ENCODE measurements at places on chromosomes 16 and 17. TPM values are rescaled to one million over a fixed set of nuclear protein-coding genes. Genes with fewer than 3 reads are reported as not detected.

Gene TAOK1
- 54.3 TPM for total RNA-seq

- H3K4me1 ChIP-seq, result no peaks in the 10 kb centered on the region
- peaks cover 28% of the 10 kb centered on the region for H3K27me3 ChIP-seq
- no peak for DNase-seq
- no peak overlapping the region for H3K27ac ChIP-seq
- no peak overlapping the region for H3K4me3 ChIP-seq
- peaks cover 5% of the 10 kb centered on the region for H3K36me3 ChIP-seq
Observed at GRCh38 chr16:77944631-77945030, 77.7 kb upstream of the CLEC3A start.

Gene CTRL
- 8.4 TPM for total RNA-seq

DNA sequence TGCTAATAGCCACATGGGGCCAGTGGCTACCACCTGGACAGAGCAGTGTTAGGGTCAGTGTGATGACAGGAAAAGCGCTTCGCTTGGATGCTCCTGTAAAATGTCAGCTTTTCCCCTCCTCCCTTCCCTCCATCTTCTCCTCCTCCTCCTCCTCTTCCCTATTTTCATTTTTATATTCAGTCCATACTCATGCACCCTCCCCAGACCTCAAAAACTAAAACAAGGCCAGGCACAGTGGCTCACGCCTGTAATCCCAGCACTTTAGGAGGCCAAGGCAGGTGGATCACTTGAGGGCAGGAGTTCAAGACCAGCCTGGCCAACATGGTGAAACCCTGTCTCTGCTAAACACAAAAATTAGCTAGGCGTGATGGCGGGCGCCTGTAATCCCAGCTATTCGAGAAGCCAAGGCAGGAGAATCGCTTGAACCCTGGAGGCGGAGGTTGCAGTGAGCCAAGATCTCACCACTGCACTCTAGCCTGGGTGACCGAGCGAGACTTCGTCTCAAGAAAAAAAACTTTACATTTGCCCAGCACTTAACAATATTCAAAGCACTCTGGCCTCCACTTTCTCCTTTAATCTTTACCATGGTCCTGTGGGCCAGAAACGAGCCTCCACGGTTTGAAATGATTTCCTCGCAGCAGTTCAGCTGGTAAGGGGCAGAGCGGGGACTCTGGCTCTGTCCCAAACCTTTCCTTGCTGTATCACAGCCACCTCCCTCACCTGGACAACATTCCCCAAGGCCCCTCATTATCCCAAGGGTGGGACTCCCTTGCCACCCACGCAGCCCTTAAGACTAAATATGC, 21.8 kb downstream of the ANKRD40 start:
- H3K4me3 ChIP-seq, result no peak overlapping the region
- no peak for DNase-seq
- H3K27ac ChIP-seq, result peak overlapping the region; percentile 81
- H3K27me3 ChIP-seq, result peaks cover 18% of the 10 kb centered on the region
- peaks cover 18% of the 10 kb centered on the region for H3K4me1 ChIP-seq

DNA sequence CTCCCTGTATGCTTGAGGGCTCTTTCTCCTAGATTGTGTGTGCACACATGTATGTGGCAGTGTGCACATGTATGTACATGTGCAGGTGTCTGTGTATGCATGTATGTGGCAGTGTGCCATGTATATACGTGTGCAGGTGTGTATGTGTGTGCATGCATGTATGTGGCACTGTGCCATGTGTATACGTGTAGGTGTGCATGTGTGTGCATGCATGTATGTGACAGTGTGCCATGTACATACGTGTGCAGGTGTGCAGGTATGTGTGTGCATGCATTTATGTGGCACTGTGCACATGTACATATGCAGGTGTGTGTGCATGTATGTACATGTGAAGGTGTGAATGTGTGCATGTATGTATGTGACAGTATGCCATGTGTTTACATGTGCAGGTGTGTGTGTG, 43.9 kb upstream of the BHLHA9 start:
- H3K27ac ChIP-seq, result no peak overlapping the region
- no peak for DNase-seq
- peaks cover 9% of the 10 kb centered on the region for H3K4me1 ChIP-seq

Gene CASKIN1
- 0.05 TPM for total RNA-seq

Gene CCP110
- total RNA-seq, result 13.9 TPM

DNA sequence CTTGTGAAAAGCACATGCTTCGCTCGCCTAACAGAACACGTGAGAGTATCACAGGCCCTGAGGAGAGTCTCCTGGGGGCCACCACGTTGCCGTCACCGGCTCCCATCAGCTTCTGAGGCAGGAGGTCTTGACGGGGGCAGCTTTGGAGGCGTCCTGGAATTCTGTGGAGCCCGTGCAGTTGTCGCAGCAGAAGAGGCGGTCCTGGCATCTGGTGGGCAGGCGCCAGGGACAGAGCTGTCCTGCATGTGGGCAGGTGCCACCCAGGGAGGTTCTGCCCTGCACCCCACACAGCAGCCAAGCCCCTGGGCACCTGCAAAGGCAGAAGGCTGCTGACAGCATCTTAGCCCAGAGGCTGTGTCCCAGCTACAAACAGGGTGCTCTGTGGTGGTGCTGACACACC, 99.0 kb upstream of the CREBBP start:
- peaks cover 5% of the 10 kb centered on the region for H3K36me3 ChIP-seq
- peaks cover 11% of the 10 kb centered on the region for H3K4me1 ChIP-seq
- H3K27ac ChIP-seq, result no peak overlapping the region
- H3K27me3 ChIP-seq, result no peaks in the 10 kb centered on the region
- H3K4me3 ChIP-seq, result no peak overlapping the region
- DNase-seq, result no peak

Gene EVPLL
- not detected for total RNA-seq

DNA sequence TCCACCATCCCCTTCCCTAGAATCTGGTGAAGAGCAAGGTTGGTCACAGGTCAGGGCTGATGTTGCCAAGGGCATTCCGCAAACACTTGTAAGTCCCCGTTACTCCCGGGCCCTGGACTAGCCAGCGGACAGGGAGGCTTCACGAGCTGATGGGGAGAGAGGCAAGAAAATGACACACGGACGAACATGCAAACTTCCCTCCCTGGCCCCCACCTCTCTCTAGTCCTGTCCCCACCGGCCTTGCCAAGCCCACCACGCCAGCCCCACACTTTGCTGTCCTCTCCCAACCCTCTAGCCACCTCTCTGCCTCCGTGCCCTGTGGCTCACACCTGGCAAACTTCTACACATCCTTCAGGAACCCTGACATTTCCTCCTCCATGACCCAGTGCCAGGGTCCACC, 54.8 kb downstream of the RPH3AL start:
- peaks cover 25% of the 10 kb centered on the region for H3K27me3 ChIP-seq
- H3K4me1 ChIP-seq, result peaks cover 4% of the 10 kb centered on the region
- peaks cover 2% of the 10 kb centered on the region for H3K36me3 ChIP-seq
- H3K27ac ChIP-seq, result no peak overlapping the region

Gene SLC4A1
- total RNA-seq, result not detected

DNA sequence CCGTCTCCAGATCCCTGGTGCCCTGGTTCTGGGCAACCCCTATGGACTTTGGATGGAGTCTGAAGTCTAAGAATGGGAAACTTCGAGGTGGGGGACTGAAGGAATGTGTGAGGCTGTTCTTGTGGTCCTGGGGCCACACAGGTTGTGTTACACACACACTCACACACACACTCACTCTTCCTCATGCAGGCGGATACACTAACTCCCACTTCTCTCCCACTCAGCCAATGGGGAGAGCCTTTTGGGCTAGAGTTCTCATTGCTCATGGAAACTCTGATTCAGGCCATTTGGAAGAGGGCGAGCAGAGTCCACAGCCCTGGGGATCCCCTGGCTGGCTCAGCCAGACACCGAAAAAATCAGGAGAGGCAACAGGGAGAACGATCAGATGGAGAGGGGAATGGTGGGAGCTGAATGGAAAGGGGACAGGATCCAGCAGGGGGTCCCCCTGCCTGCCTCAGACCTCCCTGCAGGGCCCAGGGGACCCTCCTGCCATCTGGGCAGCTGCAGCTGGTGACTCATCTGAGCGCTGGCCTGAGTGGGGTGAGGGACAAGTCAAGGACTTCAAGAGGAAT, 9.1 kb downstream of the IGFBP4 start:
- no peak for DNase-seq
- no peak overlapping the region for H3K4me3 ChIP-seq

- no peaks in the 10 kb centered on the region for H3K27me3 ChIP-seq
- peaks cover 14% of the 10 kb centered on the region for H3K4me1 ChIP-seq
- DNase-seq, result no peak
- peak overlapping the region; percentile 65 for H3K27ac ChIP-seq
- no peaks in the 10 kb centered on the region for H3K36me3 ChIP-seq
Observed at GRCh38 chr16:1942047-1942809, 771 bp downstream of the MSRB1 start.

GRCh38 chr17:46158323-46159296, 34.6 kb downstream of the KANSL1 start:
- H3K27me3 ChIP-seq, result no peaks in the 10 kb centered on the region
- peaks cover 5% of the 10 kb centered on the region for H3K36me3 ChIP-seq
- DNase-seq, result no peak

Gene RCVRN
- total RNA-seq, result not detected

DNA sequence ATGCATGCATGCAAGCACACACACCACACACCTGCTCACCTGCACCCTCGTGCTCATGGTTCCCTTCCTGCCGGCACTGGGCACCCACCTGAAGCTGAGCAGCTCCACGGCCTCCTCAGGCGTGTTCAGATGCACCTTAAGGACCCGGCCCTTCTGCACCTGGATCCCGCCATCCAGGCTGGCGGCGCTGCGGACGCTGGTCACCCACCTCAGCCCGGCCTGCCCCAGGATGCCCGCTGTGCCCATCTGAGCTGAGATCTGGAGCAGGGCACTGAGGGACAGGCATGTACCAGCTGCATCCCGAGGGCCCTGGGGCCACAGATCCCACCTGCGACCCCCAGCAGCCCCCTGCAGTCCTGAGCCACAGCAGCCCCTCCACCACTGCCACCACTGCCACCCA, 110.0 kb downstream of the LITAF start:
- H3K27ac ChIP-seq, result no peak overlapping the region
- no peaks in the 10 kb centered on the region for H3K4me1 ChIP-seq
- no peaks in the 10 kb centered on the region for H3K27me3 ChIP-seq
- no peak overlapping the region for H3K4me3 ChIP-seq

Gene GAST
- total RNA-seq, result not detected

GRCh38 chr17:71192039-71192555, 928.7 kb upstream of the SOX9 start:
- DNase-seq, result no peak
- H3K4me3 ChIP-seq, result no peak overlapping the region
- no peaks in the 10 kb centered on the region for H3K4me1 ChIP-seq
- no peak overlapping the region for H3K27ac ChIP-seq

DNA sequence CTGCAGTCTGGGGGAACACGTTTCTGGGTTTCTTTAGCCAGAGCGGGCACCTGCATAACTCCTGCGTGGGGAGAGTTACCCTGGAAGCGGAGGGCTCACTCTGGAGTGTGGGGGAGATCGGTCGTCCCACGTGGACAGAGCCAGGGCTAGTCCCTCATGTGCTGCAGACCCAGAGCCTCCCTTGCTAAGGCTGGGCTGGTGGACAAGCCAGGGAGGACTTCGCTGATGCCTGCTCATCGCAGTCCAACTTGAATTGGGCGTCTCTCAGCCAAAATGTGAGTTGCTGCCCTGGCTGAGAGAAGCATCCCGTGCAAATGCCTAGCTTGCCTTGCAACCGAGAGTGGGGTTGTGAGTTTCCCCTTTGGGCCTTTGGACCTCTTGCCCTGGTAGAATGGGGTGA, 986 bp downstream of the CRISPLD2 start:
- DNase-seq, result no peak
- peak overlapping the region; percentile 88 for H3K4me3 ChIP-seq
- no peak overlapping the region for H3K27ac ChIP-seq
- peaks cover 23% of the 10 kb centered on the region for H3K27me3 ChIP-seq

Data from T-helper 17 cell (primary cell).